ENCODE measurements at places on chromosomes 4 and X.

GRCh38 chr4:138275216-138275615 is 33.1 kb upstream of the SLC7A11 start:
- no peak for DNase-seq

GRCh38 chr4:24236120-24236519 is 346.3 kb upstream of the PPARGC1A start:
- DNase-seq, result no peak

GRCh38 chr4:53015681-53016080 is 153.6 kb downstream of the RASL11B start:
- no peak for DNase-seq

- DNase-seq, result no peak
Measured at GRCh38 chr4:16386711-16387320, 160.5 kb upstream of the TAPT1 start.

GRCh38 chrX:49164589-49165360 is 2.2 kb downstream of the MAGIX start:
- DNase-seq, result no peak

GRCh38 chr4:107711831-107712230 is 8.2 kb downstream of the PAPSS1 start:
- DNase-seq, result no peak

DNA sequence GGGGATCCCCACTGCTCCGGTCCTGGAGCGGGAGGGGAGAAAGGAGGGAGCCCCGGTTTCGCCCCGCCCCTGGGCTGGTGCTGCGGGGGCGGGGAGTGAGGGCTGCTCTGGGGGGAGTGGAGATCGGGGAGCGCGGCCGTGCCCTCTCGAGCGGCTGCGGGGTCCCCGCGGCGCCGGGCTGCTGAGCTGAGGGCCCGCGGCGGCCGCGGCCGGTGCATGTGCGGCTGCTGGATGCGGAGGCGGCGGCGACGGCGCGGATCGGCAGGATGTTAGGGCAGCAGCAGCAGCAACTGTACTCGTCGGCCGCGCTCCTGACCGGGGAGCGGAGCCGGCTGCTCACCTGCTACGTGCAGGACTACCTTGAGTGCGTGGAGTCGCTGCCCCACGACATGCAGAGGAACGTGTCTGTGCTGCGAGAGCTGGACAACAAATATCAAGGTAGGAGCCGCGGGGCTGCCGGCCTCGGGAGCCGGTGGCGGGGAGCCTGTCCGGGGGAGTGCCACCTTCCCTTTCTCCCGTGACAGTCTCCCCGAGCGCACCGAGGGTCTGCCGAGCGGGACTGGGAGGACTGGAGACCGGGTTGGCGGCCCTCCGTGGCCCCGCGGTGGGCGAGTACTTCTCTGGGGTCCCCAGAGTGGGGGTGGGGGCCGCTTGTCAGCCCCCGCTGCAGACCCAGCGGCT is at the start of gene ING2:
Gene ING2, plus strand, starts transcription at position 129 of the 681 bp plus-strand sequence. Its CDS starts 138 bp downstream, at position 267.
- peak; percentile 43 for DNase-seq

- no peak for DNase-seq
Measured at GRCh38 chr4:6530301-6530700, 44.7 kb upstream of the MAN2B2 start.

DNA sequence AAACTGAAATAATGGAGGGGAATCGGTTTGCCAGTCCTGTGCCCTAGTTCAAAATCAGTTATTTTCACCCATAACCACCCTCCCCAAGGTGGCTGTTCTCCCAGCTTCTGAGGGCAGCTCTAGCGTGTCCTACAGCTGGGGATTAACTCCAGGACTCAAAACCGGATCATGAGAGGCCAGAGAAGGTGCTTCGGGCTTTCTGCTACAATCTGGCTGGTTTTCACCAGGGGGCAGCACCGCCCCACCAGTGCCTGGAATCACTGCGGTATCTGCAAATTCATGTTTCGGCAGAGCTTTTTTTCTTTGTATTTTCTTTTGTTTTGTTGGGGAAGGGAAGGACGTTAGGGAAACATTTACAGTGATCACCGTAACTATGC is 28.4 kb downstream of the PDHA1 start:
- no peak for DNase-seq

DNA sequence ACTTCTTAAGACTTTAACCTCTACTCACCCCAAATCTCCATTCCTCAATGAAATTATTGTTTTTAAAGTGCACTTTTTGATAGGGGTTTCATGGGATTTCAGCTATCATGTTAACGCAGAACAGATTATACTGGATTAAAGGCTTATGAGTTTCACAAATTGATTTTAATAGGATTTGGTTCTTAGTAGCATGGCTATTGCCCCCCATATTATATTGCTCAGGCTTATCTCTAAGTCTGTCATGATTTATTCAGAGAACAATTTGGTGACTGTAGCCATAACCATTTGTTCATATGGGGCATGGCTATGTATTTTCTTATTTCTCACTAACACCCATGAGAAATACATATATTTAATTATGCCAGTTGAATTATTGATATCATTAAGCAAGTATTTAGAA is 57.0 kb downstream of the MND1 start:
- no peak for DNase-seq

- no peak for DNase-seq
Measured at GRCh38 chr4:168871632-168872031, 138.4 kb downstream of the CBR4 start.

DNA sequence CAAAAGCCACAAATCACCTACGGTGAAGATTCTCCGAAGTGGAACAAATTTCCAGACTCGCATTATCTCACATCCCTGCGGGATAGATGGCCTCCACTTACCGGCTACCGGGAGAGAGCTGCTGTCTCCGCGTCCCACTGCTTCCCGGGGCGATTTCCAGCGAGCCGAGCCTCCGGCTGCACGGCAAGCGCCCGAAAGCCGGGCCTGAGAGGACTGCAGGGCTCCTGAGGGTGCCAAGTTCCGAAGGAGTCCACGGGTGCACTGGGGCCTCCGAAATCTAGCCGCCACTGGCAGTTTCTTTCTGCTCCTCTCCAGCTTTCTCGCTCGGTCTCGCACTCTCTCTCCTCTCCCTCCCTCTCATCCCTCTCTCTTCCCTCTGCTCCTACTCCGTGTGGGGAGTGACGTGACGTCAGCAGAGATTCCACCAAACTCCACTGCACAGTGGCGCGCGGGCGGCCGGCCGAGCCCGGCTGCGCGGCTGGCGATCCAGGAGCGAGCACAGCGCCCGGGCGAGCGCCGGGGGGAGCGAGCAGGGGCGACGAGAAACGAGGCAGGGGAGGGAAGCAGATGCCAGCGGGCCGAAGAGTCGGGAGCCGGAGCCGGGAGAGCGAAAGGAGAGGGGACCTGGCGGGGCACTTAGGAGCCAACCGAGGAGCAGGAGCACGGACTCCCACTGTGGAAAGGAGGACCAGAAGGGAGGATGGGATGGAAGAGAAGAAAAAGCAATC is 14.0 kb upstream of the PITX2 start:
- peak; percentile 19 for DNase-seq

- DNase-seq, result peak; percentile 53
Measured at GRCh38 chr4:26238778-26239679, 81.8 kb upstream of the RBPJ start.

GRCh38 chr4:752196-752861 is 46.7 kb downstream of the PCGF3 start:
- DNase-seq, result no peak

GRCh38 chr4:174406383-174406782 is 115.9 kb downstream of the HPGD start:
- DNase-seq, result no peak
